ENCODE measurements at places on chromosomes 7 and 10.

DNA sequence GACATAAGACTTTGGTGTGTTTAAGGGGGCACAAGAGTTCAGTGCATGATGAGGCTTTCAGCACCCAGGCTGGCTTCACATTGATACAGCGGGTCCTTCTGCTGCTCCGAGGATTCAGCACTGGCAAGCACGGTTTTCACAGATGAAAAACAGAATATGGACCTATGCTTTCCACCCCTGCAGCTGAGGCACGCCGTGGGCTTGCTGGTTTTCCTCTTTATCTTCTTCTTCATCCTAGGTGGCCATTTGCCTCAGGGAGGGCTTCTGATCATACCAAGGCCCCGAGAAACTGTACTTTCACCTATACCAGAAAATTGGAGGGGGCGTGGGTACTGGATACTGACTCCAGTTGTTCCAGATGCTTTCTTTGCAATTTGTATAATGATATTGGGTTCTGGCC is 277.1 kb upstream of the ZNF32 start:
- DNase-seq: no peak

DNA sequence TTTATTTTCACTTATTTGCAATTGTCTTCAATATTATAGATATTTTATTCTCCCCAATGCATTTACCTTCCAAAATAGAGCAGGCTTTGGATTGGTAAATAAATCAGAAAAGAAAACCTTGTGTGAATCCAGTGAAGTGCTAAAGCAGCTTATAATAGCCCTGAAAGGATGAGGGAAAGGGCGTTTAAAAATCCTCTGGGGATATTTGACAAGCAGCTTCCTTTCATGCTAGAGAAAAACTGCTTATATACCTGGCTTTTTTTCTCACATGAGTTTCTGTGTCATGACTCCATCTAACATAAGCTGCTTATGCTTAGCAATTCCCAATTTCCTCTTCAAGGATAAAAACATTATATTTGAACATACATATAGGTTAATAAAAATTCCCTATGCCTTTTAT is 221.6 kb upstream of the SEMA3E start:
- no peak for DNase-seq

DNA sequence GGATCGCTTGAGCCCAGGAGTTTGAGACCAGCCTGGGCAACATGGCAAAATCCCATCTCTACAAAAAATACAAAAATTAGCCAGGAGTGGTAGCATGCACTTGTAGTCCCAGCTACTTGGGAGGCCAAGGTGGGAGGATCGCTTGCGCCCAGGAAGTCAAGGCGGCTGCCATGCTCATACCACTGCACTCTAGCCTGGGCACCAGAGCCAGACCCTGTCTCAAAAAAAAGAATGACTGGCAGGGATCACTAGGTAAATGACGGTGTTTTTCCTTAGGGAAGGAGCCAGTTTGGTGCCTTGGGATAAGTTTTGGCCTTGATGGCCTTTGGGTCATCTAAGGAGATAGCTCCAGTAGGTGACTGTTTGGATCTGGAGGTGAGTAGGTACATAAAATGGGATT is 8.9 kb downstream of the TMEM248 start:
- DNase-seq: no peak

DNA sequence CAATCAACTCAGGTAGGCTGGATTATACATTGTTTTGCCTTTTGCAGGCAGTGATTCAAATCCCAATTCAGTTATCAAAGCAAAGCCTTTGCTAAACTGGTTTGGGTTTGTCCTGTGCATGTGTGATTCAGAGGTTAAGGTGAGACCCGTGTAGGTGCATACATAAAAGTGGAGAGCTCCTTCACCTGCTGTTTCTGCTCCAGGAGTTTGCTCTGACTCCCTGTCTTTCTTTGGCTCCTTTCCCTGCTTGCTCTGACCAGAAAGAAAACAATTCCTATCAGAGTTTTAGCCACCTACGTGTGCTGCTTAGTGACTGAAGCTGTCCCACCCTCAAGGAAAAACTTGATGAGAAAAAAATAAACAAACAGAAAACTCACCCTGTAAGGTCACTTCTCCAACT is 101.1 kb downstream of the TPST1 start:
- DNase-seq: no peak

DNA sequence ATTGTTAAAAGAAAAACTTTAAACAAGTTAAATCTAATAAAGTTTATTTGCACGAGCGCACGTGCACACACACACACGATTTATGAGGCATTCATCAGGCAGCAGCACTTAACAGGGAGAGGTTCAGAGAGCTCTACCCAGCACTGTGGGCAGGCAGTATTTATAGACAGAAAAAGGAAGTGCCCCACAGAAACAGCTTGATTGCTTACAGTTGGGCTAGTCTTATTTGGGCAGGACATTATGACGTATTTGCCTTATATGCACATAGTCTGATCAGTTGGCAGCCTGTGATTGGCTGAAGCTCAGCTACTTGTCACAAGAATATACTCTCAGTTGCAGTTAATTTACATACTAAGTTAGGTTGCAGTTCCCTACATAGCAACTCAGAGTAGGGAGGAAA is 1.2 kb upstream of the SDHAF3 start:
- no peak for DNase-seq

GRCh38 chr10:67606572-67606971 is 89.4 kb downstream of the CTNNA3 start:
- DNase-seq: no peak

DNA sequence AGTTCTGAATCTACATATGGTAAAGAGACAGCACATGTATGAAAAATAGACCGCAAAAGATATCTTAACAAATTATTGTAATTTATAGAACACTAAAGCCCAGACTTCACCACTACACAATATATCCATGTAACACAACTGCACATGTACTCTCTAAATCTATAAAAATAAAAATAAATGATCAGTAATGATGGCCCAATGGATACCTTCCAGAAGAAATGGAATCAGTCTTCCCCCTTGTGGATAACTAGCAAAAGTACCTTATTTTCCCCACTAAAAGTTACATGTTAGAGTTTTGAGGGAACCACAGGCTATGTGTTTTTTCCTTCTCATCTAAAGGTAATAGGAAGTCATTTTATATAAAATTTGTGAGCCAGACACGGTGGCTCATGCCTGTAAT is 25.7 kb downstream of the C7orf25 start:
- no peak for DNase-seq

GRCh38 chr10:16155834-16156233 is 281.0 kb upstream of the PTER start:
- DNase-seq: no peak

GRCh38 chr7:7795630-7796121 is 77.3 kb upstream of the RPA3 start:
- no peak for DNase-seq

DNA sequence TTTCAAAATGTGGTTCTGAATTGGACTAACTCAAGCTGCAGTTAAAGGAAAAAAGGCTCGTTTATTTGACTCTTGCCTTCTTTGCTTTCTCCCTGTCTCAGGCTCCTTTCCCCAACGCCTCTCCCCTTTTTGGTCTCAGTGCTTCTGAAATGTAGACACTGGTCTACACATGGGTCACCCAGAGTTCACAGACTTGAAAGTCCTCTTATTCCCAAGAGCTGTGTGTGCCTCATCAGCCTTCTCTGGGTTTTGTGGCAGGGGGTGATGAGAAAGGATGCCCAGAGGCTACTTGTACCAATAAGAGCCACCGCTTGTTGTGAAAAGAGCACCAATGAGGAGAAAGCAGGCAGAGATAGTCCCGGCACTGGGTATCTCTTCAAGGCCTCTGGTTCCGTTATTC is 125.7 kb downstream of the BICC1 start:
- DNase-seq: no peak

GRCh38 chr10:10872035-10872673 is 145.5 kb upstream of the CELF2 start:
- DNase-seq: no peak

DNA sequence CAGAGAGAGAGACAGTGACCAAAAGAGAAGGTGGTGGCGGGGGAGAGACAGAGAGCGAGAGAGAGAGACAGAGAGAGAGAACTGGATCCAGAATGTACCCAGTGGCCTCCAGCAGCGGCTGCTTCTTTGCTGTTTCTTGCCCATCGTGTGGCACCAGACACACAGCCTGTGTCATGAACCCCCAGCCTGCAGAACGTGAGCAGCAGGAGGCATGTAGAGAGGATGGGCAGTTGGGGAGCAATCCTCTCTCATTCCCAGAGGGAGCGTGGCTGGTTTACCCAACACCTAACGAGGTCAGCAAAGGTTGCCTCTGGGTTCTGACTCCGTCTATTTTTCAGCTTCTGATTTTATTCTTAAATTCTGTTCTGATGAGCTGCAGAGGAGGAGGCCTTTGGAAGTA is 168.1 kb downstream of the ADARB2 start:
- no peak for DNase-seq

- no peak for DNase-seq
These were observed 232.5 kb upstream of the YAE1 start for GRCh38 chr7:39333701-39334100.

GRCh38 chr10:35074266-35074665 is 15.9 kb downstream of the CUL2 start:
- no peak for DNase-seq

GRCh38 chr10:112960151-112960681 is 10.2 kb downstream of the TCF7L2 start:
- DNase-seq: no peak

DNA sequence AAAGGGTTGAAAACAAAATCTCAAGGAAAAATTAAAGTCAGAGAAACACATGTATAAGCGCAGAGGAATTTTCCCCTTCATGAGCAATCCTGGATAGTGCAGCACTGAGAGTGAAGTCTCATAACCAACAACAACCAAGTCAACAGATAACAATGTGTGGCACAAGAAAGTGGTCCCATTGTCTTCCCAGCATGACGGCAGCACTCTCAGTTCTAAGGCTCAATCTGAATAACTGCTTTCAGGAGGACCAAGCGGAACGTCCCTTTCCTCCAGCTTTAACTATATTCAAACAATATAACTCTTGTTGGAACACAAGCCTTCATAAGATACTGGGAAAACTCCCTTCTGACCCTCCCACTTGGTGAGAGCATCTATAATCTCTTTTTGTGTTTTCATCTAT is 137.9 kb downstream of the RAPGEF5 start:
- DNase-seq: no peak

DNA sequence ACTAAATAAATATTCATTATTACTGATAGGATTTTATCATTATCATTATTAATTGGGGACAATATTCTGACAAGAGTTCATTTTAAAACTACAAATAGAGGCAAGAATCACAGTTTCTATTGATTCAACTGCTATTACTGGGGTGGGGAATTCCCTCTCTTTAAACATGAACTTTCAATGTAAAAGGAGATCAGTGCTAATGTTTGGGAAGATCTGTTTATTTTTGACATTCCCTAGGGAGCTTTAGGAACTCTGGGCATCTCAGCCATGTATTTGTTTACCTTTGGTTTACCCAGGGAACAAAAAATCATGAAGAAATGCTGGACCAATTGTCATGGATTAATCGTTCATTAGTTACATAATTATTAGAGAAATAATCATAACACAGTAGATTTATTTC is 443.2 kb upstream of the AKR1E2 start:
- DNase-seq: no peak

GRCh38 chr7:158734861-158735260 is 30.3 kb upstream of the NCAPG2 start:
- DNase-seq: no peak

GRCh38 chr10:103207141-103207540 is 14.1 kb upstream of the NT5C2 start:
- DNase-seq: no peak

- DNase-seq: no peak
These were observed 14.2 kb upstream of the PRKAR1B start for GRCh38 chr7:741191-741671.

GRCh38 chr7:13834328-13834761 is 155.1 kb downstream of the ETV1 start:
- DNase-seq: no peak

- DNase-seq: no peak
These were observed 70.5 kb upstream of the DNAJB6 start for GRCh38 chr7:157266272-157266671.

- no peak for DNase-seq
These were observed 18.9 kb upstream of the DNAJC1 start for GRCh38 chr10:22022257-22023032.
